Hematopoietic multipotent progenitor cell treated with erythropoietin and hydrocortisone succinate and interleukin-3 and kit ligand, for 15 days (in vitro differentiated cells): ENCODE measurements at places on chromosomes 4 and X.

DNA sequence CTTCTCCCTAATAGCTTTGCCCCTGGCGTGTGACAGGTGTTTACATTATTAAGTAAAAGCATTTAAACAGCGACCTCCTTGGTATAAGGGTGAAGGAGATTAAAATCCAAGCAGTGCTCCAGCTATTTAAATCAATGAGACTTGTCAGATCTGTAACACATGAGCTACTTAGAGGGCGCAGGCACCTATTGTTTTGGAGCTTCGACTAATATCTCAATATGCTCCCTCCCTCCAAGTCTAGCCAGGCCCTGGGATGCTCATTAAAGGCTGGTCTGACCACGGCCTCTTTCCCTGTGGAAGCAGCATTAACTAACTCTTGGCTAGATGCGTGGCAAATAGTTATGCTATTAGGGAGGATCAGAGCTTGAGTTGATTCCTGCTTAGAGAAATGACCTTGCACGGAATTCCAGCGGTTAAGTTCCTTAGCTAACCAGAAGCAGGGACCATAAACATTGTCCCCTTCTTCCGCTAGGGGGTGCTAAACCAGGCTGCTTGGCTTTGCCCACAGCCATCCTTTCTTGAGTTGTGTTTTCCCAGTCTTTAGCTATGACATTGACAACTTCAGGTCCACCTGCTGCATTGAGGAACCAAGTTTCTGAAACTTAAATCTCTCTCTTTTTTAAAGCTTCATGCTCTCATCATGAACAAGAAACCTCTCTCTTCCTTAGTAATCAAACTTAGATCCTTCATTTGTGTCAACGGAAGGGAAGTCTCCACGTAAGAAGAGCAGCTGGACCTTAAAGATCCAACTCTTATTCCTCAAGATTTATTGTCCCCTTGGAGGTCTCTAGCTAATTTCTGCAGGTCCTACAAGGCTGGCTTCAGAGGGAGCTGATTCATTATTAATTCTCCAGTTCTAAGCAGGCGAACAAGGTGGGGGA is 80.7 kb upstream of the IGFBP7 start:
- DNase-seq: peak; percentile 49

- no peak for DNase-seq
Observed at GRCh38 chrX:19487520-19488200, 27.6 kb downstream of the MAP3K15 start.

GRCh38 chr4:10659251-10659650 is 25.3 kb downstream of the CLNK start:
- DNase-seq: no peak

DNA sequence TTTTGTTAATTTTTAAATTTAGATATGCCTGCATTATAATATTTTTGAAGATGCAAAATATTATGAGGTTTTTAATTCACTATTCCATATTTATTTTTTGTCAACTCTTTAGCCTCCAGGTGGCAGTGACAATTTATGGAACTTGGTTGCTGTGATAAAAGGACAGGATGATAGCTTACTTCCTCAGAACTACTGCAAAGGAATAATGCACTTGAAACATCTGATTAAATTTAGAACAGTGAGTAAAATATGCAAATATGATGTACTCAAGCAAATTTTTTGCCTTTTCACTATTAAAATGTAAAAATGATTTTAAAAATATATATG is 45.1 kb downstream of the SPATA4 start:
- DNase-seq: no peak
